ENCODE measurements at places on chromosomes 1 and 21.

GRCh38 chr1:100377590-100378361, 25.5 kb downstream of the CDC14A start:
- no peak for DNase-seq

GRCh38 chr1:234942879-234943506, 185.6 kb downstream of the TOMM20 start:
- DNase-seq = no peak

GRCh38 chr1:112887599-112888283, 68.3 kb downstream of the SLC16A1 start:
- DNase-seq = no peak

GRCh38 chr1:107187399-107187798, 46.6 kb downstream of the NTNG1 start:
- no peak for DNase-seq

DNA sequence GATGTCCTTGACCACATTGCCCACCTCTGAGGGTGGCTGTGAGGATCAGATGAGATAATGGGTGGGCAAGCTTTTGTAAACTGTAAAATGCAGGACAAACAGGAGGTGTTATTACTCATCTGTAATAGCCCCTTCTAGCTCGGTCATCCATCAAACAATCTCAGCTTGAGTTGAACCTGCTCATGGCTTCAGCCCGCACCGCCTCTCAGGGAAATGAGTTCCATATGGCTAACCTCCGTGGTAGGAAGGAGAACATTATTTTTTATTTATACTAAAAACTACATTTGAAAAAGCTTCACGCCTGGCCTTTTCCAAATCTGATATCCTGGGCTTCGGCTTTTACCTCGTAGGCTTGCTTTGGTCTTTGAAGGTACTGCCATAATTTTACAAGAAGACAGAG, 116.2 kb upstream of the USP24 start:
- no peak for DNase-seq

GRCh38 chr1:194474701-194475100, 1288.3 kb upstream of the B3GALT2 start:
- no peak for DNase-seq

DNA sequence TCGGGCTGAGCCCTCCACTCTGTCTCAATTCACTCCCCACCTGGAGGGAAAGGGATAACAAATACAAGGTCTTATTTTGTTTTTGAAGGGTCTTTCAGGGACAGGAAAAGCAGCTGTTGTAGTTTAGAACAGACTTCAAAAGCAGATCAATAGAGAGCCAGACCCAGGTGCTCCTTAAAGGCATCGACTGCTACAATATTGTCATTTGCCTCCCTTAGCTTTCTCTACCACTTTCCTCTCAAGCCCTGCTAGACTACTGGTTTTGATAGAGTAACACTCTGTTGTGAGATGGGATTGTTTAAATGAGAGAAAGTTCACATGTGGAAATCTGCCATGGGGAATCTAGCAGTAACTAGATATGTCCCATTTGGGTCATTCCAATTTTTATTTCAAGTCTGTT, 24.0 kb downstream of the RGS7 start:
- DNase-seq = no peak

DNA sequence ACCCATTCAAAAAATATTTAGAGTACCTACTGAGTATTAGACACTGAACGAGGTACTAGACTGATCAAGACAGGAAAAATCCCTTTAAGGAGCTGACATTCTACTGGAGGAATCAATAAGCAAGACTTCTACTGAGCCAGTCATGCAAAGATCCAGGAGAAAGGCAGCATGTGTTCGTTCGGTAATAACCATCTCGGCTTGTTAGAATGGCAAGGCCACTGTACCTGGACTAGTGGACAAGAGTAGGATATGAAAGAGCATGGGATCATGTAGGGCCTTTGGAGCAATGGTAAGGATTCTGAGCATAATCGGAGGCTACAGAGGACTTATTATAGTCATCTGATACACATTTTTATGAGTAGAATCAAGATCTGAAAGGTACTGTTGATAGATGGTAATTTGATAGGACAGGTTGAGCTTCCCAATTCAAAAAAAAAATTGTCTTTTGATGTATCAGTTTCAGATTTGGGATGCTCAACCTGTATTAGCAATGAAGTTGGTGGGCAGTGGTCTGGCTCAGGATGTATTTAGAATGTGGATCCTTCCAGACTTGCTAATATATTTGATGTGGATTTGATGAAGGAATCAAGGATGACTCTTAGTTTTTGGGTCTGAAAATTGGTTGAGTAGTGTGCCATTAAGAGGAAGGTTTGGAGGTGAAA, 2.3 kb downstream of the COX20 start:
- no peak for DNase-seq

DNA sequence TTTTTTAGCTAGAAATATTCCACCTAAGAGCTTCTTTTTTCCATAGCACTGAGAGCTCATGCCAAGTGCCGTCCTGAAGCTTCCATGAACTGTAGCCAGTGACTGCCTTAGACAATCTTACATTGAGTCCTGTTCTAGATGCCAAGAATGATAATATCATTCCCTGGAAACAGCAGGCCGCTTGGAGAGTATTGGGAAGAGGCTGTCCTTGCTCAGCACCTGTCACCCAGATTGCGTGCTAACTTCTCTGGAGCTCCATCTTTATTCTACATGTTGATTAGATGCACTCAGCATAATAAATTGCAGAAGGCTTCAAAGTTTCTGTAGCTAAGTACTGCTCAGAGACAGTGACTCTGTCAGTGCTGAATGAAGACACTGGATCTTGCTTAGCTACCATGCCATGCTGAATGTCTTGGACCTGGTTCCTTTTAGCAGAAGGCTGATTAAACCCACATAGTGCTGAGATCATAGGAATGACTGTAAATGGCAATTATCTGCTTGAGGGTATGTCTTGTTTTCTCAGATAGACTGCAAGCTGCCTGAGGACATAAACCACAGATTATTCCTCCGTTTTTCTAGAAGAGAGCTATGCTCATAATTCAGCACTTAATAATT, 83.1 kb upstream of the IRF2BP2 start:
- no peak for DNase-seq

DNA sequence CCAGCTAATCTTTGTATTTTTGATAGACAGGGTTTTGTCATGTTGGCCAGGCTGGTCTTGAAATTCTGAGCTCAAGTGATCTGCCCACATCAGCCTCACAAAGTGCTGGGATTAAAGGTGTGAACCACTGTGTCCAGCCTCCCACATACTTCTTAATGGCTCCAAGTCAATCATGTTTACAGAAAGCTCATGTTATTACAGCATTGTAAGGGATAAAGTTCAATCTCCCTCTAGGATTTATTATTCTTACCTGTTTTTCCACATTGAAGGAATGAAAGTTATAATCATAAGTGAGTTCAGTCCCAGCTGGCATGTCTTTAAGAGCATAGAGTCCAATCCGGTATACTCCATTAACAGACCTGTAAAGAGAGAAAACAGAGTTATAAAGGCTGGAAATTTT, 39.4 kb downstream of the RUSC1 start:
- no peak for DNase-seq

GRCh38 chr1:3785456-3786157, 10.7 kb downstream of the LRRC47 start:
- DNase-seq = no peak

GRCh38 chr1:79694241-79694640, 687.7 kb upstream of the ADGRL4 start:
- DNase-seq = no peak

DNA sequence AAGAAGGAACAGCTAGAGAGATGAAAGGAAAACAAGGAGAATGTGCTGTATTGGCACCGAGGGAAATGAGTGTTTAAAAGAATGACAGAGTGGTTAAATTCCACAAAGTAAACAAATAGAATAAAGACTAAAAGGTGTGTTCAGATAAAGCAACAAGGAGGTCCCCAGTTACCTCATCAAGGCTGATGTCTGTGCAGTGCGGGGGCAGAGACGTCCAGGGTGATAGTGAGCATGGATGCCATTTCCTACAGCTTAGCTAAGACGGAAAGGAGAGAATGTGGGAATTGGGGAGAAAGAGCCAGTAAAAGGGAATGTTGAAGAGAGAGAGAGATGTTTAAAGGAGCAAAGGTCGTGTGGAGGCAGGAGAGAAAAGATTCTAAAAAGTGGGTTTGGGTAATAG, 15.5 kb downstream of the LMOD1 start:
- no peak for DNase-seq

GRCh38 chr1:115655306-115655663, 13.5 kb downstream of the VANGL1 start:
- no peak for DNase-seq

- DNase-seq = no peak
Measured at GRCh38 chr1:214830941-214831340, 227.9 kb downstream of the CENPF start.

DNA sequence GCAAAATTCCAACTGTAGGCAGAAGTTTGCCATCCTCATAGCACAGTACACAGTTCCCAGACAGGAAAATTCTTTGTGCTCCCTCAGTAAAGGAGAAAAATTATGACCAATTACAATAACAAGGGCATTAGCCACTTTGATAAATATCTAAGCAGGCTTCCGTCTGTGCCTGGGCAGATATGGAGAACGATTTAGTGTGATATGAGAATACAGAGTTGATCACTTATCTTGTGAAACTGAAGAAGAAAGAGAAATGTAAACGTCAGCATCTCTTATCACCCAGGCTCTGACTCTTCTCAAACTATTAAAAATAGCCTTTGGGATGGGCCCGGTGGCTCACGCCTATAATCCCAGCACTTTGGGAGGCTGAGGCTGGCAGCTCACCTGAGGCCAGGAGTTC, 54.5 kb upstream of the TIAM1 start:
- no peak for DNase-seq

GRCh38 chr1:80566123-80566522, 1234.6 kb upstream of the ADGRL2 start:
- DNase-seq = no peak

DNA sequence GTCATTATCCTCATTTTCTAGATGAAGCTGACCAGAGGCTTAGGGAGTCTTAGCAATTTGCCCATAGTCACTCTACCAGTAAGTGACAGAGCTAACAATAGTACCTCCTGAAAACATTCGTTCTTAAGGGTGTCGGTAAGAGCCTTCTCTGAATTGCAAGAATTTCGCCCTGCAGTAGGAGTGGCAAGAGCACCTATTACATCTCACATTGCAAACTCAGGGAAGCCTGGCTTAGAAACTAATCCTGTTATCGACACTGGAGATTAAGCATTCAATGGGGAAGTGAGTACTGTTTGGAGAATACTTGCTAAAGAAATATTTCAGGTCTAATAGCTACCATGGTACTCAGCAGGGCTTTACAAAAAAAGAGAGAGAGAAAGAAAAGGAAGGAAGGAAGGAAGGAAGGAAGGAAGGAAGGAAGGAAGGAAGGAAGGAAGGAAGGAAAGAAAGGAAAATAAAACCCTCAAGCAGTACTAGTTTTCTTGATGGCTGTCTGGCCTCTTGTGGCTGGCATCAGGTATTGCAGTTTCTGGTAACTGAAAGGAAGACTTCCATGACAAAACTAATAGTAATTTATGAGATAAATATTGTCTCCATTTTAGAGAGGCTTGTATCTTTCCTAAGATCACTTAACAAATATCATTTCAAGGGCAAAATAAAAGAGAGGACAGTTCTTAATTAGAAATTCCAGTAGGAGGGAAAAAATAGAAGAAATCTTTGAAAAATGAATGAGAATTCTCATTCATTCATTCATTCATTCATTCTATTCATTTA, 10.4 kb downstream of the C1orf226 start:
- no peak for DNase-seq

- no peak for DNase-seq
Measured at GRCh38 chr1:85198864-85199263, 2.0 kb downstream of the SYDE2 start.

DNA sequence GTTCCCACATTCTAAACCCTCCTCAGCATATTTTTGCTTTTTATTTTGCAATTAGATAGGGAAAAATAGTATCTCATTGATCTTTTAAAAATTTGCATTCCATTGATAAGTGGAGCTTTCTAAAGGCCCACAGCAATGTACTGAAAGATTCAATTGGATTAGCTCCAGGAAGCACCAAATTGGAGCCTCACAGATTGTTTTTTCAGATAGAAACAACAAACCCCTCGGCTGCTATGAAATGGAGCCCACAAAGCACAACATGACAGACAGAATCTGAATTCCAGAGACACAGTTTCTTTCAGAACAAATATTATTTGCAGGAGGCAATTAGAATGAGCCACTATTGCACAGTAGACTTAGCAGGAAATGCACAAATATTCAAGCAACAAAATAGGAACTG, 58.9 kb upstream of the KIF26B start:
- DNase-seq = no peak

- peak; percentile 8 for DNase-seq
Measured at GRCh38 chr1:29197590-29197924, 15.9 kb upstream of the SRSF4 start.

DNA sequence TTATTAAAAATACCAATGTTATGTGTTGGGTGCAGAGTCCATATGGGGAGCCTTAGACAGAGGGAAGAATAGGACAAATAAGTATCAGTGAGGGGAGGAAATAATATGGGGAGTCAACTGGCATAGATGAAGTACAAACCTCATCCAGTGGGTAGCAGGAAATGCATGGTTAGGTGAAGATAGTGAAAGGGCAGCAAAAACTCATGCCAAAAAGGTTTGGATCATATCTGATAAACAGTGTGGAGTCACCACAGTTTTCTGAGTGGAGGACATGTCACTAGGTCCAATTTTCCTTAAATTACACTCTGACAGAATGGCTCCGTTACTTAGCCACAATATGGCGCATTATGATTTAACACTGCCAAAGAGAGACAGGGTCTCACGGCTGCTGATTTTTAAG, 10.3 kb downstream of the DUSP23 start:
- DNase-seq = no peak

DNA sequence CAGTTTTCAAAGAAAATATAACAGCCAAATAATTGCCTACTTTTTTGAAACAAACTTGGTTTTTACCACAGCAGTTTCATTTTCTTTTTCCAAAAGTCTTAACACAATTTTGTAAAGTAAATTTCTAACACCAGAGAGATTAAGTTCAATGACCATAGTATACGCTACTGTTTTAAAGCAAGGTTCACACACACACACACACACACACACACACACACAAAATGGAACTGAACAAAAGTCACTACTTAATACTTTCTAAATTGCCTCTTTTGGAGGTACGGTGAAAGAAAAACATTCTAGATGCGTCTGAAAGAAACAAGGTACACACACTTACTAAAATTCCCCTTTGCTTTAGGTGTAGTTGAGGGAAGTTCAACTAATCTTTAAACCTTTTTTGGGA, 30.1 kb downstream of the C21orf91 start:
- no peak for DNase-seq

GRCh38 chr1:78839704-78840277, 166.7 kb downstream of the ADGRL4 start:
- no peak for DNase-seq

DNA sequence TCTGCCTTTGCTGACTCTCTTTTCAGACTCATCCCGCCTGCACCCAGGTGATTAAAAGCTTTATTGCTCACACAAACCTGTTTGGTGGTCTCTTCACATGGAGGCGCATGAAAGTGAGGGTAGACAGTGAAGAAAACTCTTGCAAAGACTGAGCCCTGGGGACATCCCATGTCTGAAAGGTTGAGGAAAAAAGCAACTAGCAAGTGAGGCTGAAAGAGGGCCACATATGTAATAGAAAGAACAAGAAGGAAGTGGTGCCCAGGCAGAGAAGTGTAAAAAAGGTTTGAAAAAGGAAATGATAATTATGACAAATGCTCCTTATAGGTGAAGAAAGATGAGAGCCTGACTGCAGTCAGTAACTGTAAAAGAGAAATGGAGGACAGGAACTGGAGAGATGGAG, 115.9 kb upstream of the NEK7 start:
- DNase-seq = no peak
